Stimulated activated CD4-positive, alpha-beta T cell treated with anti-CD3 and anti-CD28 coated beads, Interleukin-2, amount 100 ng/mL, for 48 hours (primary cell): ENCODE measurements at places on chromosomes 4 and X.

GRCh38 chr4:172721659-172722058, 447.0 kb upstream of the GALNT7 start:
- DNase-seq, result no peak

DNA sequence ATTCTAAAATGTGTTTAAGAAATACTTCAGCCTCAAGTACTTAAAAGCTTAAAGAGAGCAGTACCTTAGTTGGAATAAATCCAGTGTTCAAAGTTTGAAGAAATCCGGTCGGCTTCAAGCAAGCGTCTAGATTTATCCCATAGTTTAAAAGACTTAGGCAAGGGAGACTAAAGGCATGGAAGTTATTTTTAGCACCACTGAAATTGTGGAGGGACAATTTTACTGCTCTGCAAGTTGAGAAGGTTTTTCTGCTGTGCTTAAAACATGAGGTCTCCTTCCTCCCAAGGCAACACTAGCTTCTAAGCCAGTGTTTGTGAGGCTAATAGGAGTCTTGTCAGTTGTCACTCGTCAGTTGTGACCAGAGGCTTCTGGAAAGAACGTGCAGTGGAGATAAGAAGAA, 183.5 kb downstream of the MSL3 start:
- DNase-seq, result no peak

GRCh38 chr4:6747294-6748051, 31.5 kb downstream of the BLOC1S4 start:
- DNase-seq, result no peak

DNA sequence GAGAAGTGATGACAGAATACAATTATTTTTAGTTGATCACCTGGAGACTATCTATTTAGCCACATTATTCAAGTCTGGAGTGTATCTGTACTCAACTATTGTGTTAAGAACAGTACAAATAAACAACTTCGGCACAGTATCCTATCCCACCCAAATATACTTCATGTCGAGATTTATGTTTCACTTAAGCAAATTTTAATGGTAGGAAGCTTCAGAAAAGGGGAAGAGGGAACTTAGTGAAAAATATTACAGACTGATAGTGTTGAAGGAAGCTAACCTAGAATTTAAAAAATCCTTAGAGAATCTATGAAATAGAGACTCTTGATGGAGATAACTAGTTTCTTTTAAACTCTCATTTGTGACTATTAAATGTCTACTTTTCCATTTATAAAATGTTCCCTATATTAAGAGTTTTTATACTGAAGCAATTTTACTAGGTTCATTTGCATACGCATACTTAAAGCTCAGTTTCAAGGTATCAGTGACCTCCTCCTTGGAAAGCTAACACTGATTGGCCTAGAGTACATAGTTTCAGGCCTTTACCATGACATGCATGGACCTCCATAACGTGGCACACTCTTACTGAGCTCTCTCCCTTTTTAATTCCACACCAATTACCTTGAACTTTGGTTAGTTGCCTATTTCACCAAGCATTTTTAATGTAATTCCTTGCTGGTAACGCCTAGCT, 197.7 kb downstream of the CAMK2D start:
- DNase-seq, result no peak

- no peak for DNase-seq
Measured at GRCh38 chr4:100258675-100259074, 68.4 kb upstream of the DDIT4L start.

GRCh38 chrX:12978205-12979025, 3.5 kb downstream of the TMSB4X start:
- DNase-seq, result peak; percentile 40
